ENCODE measurements at places on chromosomes 2 and 18.

- peak; percentile 54 for DNase-seq
Observed at GRCh38 chr18:3012136-3013023, 564 bp downstream of the LPIN2 start.

DNA sequence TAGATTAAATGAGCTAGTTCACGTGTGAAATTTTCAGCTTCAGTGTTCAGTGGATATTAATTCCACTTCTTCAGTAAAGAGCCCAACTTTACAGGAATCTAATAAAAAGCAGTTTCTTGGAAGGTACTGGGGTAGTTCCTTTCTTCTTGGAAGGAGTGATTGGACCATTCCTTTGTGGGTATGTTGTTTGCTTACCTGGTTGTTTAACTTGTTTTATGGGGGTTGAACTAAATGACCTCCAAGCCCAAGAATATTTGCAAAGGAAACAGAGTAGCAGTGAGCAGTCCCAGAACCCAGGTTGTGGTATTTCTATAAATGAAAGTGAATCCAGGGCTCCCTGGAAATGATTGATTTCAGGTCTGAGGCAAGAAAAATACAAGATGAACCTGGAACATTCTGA is 31.4 kb downstream of the KCNJ13 start:
- no peak for DNase-seq

- no peak for DNase-seq
Observed at GRCh38 chr2:74777161-74777900, 56.6 kb upstream of the HK2 start.

- no peak for DNase-seq
Observed at GRCh38 chr18:71939483-71939882, 604.7 kb downstream of the CBLN2 start.

DNA sequence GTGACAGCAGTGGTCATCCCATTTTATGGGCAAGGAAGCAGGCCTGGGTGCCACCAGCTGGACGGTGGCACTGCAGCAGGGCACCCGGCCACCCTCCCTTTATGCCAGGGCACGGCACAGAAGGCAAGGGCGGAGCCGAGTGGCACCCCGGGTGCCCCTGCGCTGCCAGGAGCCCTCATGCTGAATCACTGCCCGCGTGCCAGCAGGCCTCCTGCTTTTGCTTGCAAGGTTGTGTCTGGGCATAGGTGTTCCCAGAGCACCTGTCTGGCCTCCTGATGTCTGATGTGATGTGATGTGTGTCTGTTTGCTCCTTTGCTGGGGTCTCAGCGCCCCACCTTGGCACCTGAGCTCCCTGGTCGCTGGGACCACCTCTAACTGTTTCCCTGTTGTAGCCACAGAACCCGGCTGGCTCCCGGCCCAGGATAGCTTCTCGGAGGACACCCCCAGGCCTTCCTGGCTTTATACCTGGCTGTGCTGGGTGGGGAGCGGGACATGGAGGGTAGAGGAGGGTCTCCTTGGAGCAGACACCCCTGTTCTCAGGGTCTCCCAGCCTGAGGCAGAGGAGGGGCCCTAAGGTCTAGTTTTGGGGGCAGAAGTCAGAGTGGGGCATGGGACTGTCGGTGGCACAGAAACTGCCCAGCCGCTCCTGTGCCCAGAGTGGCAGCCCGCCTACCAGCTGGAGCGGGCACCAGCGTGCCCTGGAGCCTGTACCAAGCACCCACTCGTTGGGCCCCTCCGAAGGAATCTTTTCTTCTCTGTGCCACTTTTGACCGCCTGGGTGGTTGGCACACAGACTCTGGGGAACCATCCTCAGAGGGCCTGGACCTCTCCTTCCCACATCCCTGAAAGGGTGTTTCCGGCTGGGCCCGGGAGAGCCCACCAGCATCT is 3.6 kb downstream of the GPC1 start:
- DNase-seq, result no peak

DNA sequence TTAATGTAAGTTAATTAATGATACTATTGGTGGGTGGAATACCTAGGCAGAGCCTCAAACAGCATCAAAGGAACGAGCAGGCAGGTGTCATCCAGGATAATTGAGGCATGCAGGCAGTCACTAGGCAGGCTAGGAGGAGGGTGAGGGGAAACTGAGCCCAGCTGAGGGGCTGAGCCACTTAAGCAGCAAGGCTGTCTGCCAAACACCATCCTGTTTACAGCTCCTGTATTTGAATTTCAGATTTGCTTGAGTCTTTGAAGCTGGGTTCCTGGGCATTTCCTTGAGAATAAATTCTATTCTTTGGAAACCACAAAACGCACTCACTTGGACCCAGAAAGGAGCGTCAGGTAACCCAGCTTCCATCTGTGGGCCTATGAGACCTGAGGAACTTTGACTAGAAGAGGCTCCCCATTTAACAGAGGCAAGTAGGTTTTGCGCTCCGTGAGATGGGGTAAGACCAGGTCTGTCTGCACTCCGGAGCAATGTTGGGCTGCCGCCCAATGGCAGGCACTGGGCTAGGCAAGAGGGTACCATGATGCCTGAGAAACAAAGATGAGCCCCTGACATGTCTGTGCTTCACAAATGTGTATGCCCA is 2.0 kb downstream of the EDAR start:
- DNase-seq, result peak; percentile 66

- DNase-seq, result no peak
Observed at GRCh38 chr2:43430489-43430888, 165.3 kb downstream of the THADA start.

DNA sequence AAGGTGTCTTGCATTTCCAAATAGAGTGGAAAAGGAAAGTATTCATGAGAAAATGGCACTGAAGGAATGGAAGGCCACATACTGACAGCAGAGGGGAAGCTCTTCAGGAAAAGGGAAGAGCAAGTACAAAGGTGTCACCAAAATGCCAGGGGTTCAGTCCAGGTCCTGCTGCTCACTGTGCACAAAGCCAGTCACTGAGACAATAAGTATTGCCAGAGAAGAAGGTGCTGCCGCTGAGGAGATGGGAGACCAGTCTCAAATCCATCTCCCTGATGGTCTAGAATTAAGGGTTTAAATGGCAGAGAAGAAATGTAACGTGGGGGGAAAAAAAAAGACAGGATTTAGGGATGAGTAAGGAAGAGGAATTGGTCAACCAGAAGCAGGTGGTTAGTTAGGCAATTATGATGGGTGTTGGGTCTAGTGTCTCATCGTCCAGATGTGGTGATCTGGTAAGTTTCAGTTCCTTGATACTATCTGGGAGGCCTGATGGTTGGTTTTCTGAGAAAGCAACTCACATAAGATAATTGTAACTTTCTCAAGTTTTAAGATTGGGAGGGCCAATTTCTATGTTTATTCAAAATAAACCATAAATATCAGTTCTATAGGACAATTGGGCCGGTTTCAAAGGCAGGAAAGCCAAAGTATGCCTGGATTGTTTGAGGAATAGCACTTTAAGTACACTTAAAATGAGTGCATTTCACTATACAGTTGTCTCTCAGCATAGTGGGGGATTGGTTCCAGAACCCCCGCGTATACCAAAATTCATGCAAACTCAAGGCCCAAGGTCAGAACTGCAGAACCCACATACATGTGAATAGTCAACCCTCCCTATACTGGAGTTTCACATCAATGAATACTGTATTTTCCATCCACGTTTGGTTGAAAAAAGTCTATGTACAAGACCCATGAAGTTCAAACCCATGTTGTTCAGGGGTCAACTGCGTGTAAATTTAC is 109.1 kb upstream of the DNAJC10 start:
- no peak for DNase-seq

- DNase-seq, result no peak
Observed at GRCh38 chr2:157415591-157416101, 28.2 kb downstream of the CYTIP start.

- DNase-seq, result no peak
Observed at GRCh38 chr2:134362152-134362668, 108.3 kb downstream of the MGAT5 start.

Data from activated CD4-positive, alpha-beta T cell treated with anti-CD3 and anti-CD28 coated beads for 48 hours (primary cell).